ENCODE measurements at places on chromosomes 7 and 10. TPM values are rescaled to one million over a fixed set of nuclear protein-coding genes. Genes with fewer than 3 reads are reported as not detected.

DNA sequence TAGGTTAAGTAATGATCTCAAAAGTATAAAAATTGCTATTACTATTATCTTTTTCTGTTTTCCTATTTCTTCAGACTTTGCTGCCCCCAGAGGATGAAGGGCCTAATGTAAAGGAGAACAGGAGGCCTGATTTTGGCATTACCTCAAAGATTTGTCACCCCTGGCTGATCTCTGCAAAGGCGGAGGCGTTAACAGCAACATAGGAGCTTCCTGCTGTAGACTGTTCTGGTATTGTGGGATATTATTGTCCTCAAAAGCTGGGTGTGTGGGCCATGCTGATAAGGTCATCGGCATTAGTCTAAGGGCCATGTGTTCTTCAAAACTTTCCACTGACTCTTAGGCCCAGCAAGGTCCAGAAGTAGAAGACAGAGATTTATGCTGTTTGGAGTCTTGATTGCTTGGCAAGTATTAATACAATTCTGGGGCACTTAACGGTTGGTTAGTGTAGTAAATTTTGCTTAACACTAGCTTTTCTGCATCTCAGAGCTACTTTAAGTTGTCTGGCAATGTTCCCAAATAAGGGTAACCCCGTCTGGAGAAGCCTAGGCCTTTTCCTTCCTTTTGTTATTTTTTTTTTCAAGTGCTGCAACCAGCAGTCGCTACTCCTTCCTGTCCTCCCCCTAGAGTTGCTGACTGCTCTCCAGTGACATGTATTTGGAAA, 14.0 kb upstream of the ENTPD1 start:
- no peaks in the 10 kb centered on the region for H3K36me3 ChIP-seq
- H3K4me1 ChIP-seq, result peaks cover 5% of the 10 kb centered on the region
- no peak overlapping the region for H3K27ac ChIP-seq
- H3K27me3 ChIP-seq, result peaks cover 6% of the 10 kb centered on the region

The PRLHR gene
- not detected for total RNA-seq

- H3K36me3 ChIP-seq, result peaks cover 3% of the 10 kb centered on the region
- peaks cover 23% of the 10 kb centered on the region for H3K4me1 ChIP-seq
- peaks cover 7% of the 10 kb centered on the region for H3K27me3 ChIP-seq
- no peak overlapping the region for H3K4me3 ChIP-seq
These were observed 3.7 kb downstream of the STX1A start for GRCh38 chr7:73715648-73716317.

- H3K4me1 ChIP-seq, result peaks cover 62% of the 10 kb centered on the region
- H3K27me3 ChIP-seq, result no peaks in the 10 kb centered on the region
- no peak overlapping the region for H3K27ac ChIP-seq
- no peak overlapping the region for H3K4me3 ChIP-seq
These were observed 100.5 kb upstream of the PPIF start for GRCh38 chr10:79246606-79247275.

DNA sequence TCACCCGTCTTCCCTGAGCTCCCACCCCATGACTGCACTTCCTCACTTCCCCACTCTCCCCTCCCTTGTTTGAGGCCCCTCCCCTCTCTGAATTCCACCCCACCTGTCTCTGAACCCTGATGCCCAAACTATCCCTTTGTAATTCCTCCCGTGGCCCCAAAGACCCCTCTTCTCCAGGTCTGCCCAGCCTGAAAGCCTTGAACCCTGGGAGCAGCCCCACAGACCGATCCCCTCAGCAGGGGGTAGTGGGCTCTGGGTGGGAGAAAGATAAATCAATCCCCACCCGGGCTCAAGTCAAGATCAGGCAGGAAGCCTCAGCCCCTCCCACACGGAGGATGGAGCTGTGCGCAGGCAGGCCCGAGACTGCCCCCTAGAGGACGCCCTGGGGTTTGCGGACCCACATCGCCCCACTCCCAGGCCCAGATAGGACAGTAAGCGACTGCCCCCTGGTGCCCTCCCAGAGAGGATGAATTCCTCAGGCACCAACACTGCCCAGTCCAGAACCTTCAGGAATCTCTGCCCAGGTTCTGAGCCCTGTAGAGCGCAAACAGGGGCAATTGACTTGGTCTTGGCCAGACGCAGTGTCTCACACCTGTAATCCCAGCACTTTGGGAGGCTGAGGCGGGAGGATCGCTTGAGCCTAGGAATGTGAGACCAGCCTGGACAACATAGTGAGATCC, 11.7 kb downstream of the HSPB1 start:
- peak; percentile 94 for DNase-seq
- peaks cover 17% of the 10 kb centered on the region for H3K4me1 ChIP-seq
- H3K4me3 ChIP-seq, result peak overlapping the region; percentile 29
